Stimulated activated CD4-positive, alpha-beta T cell treated with anti-CD3 and anti-CD28 coated beads, Interleukin-1b, Interleukin-23, amount 100 ng/mL, for 48 hours (primary cell): ENCODE measurements at places on chromosomes 1 and 21.

GRCh38 chr1:31624309-31624708 is 6.8 kb downstream of the HCRTR1 start:
- no peak for DNase-seq

- DNase-seq: no peak
These were observed 15.6 kb upstream of the ZNF669 start for GRCh38 chr1:247119600-247120407.

GRCh38 chr1:108704496-108704895 is 8.2 kb upstream of the FNDC7 start:
- no peak for DNase-seq

DNA sequence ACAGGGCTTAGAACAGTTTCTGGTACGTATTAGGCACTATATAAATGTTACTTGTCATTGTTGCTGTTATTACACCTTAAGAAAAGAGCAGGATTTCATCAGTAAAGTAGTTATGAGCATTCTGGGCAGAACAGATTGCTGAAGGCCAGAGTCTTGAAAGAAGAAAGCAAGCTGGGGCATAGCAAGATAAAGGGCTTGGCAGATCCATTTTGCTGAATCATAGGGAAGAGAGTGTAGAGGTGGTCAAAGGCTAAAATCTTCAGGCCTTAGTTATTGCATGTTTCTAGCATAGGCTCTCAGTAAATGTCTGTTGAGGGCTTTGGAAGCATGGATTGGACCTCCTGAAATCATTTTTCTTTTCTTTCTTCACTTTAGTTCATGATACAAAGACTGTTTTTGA is 67.5 kb downstream of the PLA2G4A start:
- no peak for DNase-seq

GRCh38 chr1:26028490-26028980 is 7.0 kb downstream of the EXTL1 start:
- DNase-seq: no peak

DNA sequence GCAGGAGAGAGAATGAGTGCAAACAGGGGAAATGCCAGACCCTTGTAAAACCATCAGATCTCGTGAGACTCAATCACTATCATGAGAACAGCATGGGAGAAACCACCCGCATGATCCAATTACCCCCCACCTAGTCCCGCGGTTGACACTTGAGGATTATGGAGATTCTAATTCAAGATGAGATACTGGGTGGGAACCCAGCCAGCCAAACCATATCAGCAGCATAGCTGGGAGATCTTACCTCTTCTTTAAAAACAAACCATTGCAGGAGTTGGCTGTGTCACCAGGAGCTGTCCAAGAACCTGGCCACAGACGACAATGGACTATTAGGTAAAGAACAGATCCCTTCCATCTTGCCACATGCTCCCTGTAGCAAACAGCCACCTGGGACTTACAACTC is 422.7 kb downstream of the MATN1 start:
- DNase-seq: no peak

DNA sequence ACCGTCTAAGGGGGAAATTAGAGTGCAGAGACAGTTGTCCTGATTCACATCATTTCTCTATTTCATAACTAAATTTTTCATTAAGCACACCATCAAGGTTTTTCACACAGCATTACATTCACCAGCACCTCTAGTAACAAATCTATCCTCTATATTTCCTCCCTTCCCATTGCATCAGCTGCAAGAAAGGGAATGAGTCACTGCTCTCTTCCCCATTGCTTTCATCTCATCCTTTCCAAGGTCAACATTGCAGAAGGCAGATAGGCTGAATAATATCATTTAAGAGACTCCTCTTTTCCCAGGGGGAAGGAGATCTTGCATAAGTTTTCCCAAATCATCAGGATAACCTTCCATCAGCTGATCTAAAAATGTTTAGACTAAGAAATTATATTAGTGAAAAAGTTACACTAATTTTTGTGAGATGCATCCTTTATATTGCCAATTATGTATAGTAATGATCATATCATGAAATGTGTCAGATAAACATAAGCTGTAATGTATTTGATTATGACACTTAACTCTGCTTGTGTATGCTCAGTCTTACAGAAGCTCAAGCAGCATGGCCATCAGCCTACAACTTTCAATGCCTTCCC is 4.3 kb downstream of the INTS7 start:
- DNase-seq: no peak

DNA sequence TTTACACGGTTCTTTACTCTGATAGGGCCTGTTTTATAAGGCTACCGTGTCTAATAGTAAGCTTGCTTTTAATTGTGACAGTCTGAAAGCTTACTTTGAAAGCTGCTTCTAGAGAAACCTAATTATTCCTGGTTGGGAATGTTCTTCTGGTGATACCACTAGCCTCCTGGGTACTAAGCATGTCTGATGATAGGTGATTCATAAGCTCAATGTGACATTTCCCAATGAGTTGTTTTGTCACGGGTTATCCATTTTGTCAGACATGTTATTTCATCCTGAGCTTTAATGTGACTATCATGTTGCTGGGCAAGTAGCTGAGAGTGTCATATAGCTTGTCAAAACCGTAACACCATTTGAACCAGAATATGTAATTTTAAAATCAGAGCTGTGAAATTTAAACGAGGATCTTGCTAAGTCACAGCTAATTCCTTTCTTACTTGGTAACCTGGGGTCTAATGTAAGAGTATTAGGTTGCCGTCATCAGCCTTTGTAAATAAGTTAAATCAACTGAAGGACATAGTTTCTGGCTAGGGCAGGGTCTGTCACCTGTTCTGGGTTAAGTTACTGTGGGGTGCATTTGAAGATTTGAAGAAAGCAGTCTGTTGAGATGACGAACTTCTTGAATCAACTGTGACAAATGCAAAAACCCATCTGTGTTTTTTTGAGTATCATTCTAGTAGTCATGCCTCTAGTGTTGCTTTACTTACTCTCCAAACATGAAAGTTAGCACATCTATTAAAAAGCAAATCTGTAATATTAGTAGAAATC is 529.2 kb downstream of the USP25 start:
- DNase-seq: no peak

GRCh38 chr1:15833842-15834405 is 13.6 kb upstream of the SPEN start:
- DNase-seq: no peak

GRCh38 chr21:44897326-44898010 is 23.2 kb downstream of the ITGB2 start:
- no peak for DNase-seq

- no peak for DNase-seq
These were observed 44.4 kb downstream of the SMG7 start for GRCh38 chr1:183516725-183517124.

DNA sequence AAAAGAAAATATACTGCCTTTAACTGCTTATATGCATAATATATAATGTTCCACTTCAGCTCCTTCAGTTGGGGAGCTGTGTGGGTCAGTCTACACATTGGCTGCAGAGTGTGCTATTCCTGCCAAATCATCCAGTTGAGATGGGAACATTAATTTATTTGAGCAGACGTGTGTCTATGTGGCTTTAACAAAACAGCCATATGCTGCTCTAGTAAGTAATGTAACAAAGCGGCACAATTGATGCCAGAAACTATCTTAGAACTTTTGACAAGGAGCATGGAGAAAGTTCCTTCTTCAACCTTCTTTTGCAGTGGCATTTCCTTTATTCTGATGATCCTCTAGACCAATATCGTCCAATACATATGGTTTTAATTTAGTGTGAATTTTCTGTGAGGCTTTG is 285.9 kb upstream of the C1orf87 start:
- DNase-seq: no peak

DNA sequence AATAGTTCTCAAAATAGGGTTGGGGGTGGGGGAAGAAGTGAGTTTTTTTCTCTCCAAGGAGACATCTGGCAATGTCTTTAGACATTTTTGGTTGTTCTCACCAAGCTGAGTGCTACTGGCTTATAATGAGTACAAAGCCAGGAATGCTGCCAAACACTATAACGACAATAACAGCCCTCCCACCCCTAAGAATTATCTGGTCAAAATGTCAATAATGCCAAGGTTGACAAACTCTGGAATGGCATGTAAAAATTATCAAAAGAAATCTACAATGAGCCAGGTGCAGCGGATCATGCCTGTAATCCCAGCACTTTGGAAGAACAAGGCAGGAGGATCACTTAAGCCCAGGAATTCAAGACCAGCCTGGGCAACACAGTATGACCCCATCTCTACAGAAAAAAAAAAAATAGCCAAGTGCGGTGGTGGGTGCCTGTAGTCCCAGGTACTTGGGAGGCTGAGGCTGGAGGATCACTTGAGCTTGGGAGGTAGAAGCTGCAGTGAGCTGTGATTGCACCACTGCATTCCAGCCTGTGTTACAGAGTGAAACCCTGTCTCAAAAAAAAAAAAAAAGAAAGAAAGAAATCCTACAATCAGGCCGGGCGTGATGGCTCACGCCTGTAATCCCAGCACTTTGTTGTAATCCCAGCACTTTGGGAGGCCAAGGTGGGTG is 2.5 kb downstream of the ATP5PF start:
- DNase-seq: no peak

DNA sequence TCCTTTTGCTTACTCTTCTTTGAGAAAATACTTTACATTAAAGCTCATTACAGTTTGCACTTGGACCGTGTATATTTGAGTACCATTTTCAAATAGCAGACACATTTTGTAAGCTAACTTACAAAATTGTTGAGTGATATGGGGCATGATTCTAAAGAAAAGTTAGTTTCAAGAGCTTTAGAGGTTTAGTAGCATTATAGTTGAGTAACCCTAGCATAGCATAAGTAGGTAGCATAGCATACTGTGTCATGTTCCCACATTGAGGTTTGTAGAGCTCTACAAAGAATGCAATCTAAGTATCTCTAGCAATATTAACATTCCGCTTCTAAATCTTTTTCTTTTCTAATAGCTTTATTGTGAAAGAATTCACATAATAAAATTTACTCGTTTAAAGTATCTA is 92.0 kb downstream of the ITSN1 start:
- no peak for DNase-seq

GRCh38 chr1:172288581-172288980 is 131.9 kb upstream of the C1orf105 start:
- DNase-seq: no peak

DNA sequence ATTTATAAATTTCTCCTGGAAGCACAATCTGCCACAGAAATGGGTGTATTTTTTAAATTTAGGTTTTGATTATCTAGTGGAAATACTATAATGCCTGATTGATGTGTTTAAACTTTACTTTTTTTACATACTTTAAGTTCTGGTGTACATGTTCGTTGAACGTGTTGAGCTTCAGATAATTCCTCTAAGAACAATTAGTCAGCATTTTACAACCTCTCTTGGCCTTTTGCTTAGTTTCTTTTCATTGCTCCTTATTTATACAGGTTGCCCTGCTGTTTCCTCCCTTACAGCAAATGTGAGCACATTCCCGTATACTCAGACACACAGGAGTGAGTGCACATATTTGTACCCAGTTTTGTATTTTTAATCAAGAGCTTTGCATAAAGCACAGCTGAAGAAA is 1038.9 kb downstream of the BRINP3 start:
- no peak for DNase-seq

GRCh38 chr1:19330449-19331135 is 18.5 kb downstream of the SLC66A1 start:
- no peak for DNase-seq

DNA sequence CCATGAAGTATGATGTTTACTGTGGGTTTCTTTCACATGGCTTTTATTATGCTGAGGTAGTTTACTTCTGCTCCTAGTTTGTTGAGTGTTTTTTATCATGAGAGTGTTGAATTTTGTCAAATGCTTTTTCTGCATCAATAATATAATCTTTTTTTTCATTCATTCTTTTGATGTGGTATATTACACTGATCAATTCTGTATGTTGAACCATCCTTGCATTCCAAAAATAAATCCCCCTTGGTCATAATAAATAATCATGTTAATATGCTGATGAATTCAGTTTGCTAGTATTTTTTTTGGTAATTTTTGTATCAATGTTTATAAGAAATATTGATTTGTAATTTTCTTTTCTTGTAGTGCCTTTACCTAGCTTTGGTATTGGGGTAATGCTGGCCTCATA is 97.9 kb upstream of the ZNF648 start:
- DNase-seq: no peak

DNA sequence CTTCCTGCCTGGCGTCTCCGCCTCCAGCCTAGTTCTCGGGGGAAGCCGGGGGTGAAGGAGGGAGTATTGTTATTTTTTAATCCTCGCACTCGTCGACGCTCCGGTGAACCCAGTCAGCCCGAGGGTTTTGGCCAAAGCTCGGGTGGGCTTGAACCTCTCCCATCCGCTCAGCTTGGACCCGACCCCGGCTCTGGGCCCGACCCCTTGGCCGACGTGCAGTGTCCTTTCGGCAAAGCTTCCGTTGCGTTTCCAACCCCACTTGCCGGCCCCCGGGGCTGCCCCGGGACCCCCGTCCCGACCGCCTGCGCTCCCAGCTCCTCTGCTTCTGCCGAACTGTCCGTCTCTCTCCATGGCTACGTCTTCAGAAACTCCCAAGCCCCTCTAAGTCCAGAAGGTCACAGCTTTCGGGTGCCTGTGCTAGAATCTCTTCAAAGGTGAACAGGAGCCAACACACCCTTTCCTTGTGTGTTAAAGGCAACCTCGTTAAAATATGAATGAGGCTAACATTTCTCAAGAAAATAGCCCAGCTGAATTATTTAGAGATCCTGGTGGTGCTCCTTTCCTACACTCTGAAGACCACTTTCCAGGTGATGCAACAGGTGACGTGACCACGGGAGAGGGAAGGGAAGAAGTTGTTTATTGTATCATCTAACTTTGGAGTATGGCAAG is 647 bp downstream of the DESI2 start:
- no peak for DNase-seq

DNA sequence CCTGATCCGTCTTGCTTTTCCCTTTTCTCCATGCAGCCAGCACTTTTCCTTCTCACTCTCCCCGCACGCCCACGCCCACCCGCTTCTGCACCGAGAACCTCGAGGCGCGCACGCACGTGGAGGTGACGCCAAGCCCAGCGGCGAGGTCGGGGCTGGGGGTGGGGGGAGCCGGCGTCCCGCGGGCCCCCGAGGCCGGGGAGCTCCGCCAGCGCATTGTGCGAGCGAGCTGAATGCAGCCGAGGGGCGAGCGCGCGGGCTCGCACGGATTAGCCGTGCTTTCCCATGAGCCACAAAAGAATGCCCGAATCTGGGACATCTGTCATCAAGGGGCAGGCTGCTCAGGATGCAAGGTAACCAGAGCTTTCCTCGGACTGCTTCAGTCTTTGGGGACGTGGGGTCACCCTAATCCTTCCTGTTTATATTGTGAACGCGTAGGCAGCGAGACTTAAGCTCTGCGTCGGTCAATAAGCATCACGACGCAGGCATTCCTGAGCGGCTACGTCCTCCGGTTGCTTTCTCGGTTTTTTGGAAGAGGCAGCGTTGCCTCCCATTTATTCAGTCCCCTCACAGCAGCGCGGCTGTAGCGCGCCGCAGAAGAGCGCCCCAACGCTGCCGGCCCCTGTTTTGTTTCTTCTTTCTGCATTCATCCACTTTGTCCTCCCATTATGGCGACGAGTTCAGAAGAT is 67.3 kb upstream of the AKT3 start:
- DNase-seq: peak; percentile 7

GRCh38 chr21:32351428-32351827 is 41.4 kb downstream of the URB1 start:
- DNase-seq: no peak
